ENCODE measurements at places on chromosomes 3 and 15. TPM values are rescaled to one million over a fixed set of nuclear protein-coding genes. Genes with fewer than 3 reads are reported as not detected.
A peak's percentile ranks its signal among the peaks of the same experiment; 100 is the strongest.

- no peak for DNase-seq
Observed at GRCh38 chr3:35522450-35522849, 116.9 kb upstream of the ARPP21 start.

GRCh38 chr15:45785897-45786296, 151.1 kb downstream of the SQOR start:
- no peak for DNase-seq

DNA sequence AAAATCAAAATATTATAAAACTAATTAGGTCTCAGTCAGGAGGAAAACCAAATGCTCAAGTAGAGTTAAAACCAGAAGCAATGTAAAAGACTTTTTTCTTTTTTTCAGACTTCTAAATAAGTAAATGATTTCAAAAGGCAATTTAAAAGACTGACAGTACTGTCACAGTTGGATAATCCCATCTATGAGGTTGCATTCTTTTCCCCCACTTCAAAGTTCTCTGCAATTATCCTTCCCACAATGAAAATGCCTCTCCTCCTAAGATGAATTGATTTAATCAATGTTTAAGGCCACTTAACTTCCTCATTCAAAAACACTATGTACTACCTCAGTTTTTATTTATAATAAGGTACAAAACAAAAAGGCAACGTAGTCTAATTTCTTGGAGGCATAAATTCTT, 8.1 kb downstream of the MRPL3 start:
- no peak for DNase-seq

- DNase-seq = no peak
Observed at GRCh38 chr3:127680798-127681221, 8.1 kb downstream of the ABTB1 start.

DNA sequence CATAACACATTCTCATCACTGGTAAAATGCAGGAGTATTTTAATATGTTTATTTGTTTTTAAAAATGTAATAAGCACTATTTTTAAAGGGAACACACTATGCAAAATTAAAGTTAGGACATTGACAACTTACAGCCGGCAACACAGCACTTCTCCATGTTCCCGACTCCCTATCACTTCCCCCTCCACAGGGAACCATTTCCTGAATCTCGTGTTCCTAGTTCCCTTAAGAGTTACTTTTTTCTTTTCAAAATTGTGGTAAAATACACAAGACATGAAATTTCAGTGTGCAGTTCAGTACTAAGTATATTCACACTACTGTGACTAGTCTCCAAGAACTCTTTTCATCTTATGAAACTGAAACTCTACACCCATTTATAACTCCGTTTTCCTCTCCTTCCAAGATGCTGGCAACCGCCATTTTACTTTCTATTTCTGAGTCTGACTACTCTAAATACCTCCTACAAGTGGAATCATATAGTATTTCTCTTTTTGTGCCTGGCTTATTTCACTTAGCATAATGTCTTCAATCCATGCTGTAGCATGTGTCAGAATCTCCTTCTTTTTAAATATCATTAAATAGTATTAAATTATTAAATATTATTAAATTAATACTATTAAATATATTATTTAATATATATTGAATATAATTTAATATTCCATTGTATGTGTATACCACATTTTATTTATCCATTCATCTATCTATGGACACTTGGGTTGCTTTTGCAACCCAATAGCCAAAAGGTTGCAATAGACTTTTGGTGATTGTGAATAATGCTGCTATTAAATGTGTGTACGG, 25.9 kb upstream of the UBE2Q2 start:
- peak; percentile 58 for DNase-seq

The RTP1 gene
- not detected for total RNA-seq

The BCL2A1 gene
- total RNA-seq = 0.69 TPM

The SCAANT1 gene
- not detected for total RNA-seq
